Activated naive CD4-positive, alpha-beta T cell treated with anti-CD3 and anti-CD28 coated beads, Interleukin-2, amount 50 U/mL, for 72 hours (primary cell): ENCODE measurements at places on chromosomes 16 and 17. TPM values are rescaled to one million over a fixed set of nuclear protein-coding genes. Genes with fewer than 3 reads are reported as not detected.

GRCh38 chr16:60810250-60810649 lies 1226.0 kb downstream of the CDH8 start:
- no peak for DNase-seq

Gene SLC6A2
- not detected for total RNA-seq

DNA sequence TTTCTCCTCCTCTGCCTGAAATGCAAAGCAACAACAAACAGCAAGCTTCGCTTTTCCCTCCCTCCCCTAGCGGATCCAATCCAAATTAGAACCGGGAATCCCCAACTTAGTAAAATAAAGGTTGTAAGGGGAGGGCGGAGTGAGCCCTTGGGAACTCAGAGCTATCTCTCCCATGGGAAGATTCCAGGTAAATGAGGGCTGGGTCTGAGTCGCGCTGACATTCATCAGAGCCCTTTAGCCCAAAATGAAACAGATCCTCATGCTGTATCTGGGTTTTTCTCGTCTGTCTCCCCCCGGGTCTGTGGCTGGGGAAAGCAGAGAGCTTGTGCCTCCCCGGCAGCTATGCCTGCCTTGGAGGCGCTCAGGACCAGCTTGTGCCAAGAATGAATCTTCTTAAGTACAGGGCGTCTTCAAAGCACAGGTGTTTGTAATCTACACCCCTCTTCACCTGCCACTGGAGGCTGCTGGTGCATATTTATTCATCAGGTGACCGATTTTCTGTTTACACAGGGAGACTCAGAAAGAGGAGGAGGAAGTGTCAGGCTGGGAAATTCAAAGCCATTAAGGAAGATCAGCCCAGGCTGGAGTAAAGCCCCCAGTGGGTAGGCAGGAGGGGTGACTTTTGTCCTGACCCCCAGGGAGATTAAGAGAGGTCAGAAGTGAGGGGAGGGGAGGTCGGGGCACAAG lies 55.0 kb upstream of the GSE1 start:
- no peak for DNase-seq

GRCh38 chr17:50186661-50187393 lies 14.6 kb downstream of the COL1A1 start:
- DNase-seq = no peak

Gene TEX19
- total RNA-seq = 0.41 TPM

Gene NHLRC4
- 0.59 TPM for total RNA-seq

GRCh38 chr16:77500286-77500598 lies 65.4 kb upstream of the ADAMTS18 start:
- DNase-seq = no peak

DNA sequence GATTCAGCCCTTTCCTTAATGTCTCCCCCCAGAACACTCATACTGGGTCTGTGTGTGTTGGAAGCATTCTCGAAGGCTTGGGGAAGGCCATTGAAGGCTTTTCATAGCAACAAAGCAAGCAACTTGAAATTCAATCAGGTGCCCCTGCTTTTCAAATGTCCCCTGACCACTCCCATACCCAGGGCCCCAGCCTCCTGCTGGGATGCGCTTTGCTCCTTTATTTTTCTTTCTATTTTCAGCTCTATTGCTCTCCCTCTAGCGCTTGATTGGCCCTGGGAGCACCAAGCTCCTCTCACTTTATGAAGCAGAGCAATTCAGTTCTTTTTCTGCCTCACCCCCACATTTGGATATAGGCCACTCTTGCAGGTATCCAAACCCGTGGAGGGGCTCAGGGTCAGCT lies 92.0 kb downstream of the WSCD1 start:
- DNase-seq = no peak

Gene TMEM238L
- total RNA-seq = not detected

DNA sequence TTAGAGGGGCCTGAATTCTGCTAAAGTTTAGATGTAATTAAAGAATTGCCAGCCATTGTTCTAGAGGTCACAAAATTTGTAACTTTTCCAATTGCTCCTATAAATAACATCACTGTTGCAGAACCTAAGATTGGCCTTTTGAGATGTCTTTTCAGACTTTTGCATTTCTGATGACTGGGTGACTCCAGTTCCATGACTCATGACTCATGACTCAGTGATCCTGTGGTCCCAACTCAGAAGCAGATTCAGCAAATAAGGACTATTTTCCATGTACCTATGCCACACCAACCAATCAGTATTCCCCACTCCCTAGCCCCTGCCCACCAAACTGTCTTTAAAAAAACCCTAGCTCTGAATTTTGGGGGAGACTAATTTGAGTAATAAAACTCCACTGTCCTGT lies 740.9 kb downstream of the CDH8 start:
- no peak for DNase-seq

DNA sequence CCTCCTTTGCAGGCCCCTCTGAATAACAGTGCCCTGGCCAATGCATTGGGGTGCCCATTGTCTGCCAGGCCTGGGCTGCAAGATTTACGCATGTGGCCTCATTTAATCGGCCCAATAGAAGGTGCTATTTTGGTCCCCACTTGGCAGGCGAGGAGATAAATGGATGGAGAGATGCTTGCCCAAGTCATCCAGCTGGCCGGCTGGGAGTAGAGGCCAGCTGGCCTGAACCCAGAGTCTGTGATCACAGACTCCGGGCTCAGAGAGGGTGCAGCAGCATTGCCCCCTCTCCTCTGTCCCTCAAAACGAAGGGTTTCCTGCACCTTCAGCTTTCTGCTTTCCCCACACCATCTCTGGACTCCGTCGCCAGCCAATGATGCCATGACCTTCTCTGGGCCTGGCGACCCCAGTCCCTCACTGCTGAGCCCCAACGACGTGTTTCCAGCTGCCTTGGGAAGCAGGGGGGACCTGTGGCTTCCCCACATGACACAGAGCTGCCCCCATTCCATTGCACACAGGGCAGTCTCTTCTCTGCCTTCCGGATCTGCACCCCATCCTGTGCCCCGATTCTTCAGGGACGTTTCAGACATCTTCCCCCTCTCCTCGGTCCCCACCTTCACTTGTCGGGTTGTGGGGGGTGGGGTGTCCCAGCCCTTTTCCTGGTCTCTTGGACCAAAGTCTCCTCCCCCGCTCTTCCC lies 3.5 kb upstream of the ADGRG1 start:
- no peak for DNase-seq

Gene HBQ1
- total RNA-seq = 2.1 TPM

- DNase-seq = no peak
Measured at GRCh38 chr17:46736100-46736499, 82.4 kb downstream of the WNT3 start.

Gene ASIC2
- not detected for total RNA-seq

DNA sequence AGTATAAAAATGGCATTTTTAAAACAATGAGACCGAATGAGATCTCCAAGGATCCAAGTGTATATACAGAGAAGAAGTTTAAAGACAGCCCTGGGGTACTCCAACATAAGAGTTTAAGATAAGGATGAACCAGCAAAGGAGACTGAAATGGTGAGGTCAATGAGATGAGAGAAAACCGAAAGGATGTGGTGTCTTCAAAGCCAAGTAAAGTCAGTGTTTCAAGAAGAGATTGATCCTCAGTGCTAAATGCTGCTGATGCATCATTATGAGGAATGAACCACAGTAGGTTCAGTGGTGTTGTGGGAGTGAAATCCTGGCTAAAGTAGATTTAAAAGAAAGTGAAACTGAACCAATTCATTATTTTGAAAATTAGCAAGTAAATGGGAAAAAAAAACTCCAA lies 38.1 kb upstream of the NLK start:
- DNase-seq = no peak

Gene NPW
- 4.6 TPM for total RNA-seq

Gene PRKCB
- 89.9 TPM for total RNA-seq

DNA sequence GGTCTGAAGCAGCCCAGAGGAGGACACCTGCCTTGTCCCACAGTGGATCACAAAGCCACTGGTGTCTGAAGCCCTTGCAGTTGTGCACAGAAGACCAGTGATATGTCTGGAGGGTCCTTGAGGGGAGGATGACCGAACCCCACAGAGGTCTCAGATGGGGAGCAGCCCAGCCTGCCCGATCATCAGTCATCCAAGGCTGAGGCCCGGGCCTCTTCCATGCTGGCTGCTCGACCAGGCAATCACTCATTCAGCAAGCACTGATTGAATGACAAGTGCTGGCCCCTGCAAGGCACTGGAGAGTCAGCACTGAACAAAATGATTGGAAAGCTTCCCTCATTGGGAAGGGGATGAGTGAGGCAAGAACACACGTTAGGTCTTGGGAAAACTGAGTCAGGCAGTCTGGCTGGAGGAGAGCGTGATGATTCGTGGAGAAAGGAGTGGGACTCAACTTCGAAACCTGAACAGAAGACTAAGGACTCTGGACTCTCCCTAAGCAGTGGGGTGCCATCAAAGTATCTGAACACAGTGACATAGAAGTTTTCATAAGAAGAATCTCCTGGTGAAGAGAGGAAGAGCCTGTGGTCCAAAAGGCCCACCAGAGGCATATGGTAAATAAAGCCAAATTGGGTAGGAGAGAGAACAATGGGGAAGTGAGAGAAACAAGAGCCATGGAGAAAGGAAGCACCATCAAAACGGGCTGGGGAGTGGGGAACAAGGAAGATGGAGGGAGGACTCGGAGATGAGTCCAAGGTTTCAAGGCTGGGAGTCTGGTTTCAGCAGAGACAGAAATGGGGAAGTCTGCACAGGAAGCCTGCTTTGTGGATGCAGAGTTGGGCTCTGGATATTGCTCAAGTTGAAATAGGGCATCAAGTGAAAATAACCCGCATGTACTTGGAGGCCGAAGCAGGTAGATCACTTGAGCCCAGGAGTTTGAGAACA lies 10.2 kb downstream of the PIK3R5 start:
- no peak for DNase-seq

DNA sequence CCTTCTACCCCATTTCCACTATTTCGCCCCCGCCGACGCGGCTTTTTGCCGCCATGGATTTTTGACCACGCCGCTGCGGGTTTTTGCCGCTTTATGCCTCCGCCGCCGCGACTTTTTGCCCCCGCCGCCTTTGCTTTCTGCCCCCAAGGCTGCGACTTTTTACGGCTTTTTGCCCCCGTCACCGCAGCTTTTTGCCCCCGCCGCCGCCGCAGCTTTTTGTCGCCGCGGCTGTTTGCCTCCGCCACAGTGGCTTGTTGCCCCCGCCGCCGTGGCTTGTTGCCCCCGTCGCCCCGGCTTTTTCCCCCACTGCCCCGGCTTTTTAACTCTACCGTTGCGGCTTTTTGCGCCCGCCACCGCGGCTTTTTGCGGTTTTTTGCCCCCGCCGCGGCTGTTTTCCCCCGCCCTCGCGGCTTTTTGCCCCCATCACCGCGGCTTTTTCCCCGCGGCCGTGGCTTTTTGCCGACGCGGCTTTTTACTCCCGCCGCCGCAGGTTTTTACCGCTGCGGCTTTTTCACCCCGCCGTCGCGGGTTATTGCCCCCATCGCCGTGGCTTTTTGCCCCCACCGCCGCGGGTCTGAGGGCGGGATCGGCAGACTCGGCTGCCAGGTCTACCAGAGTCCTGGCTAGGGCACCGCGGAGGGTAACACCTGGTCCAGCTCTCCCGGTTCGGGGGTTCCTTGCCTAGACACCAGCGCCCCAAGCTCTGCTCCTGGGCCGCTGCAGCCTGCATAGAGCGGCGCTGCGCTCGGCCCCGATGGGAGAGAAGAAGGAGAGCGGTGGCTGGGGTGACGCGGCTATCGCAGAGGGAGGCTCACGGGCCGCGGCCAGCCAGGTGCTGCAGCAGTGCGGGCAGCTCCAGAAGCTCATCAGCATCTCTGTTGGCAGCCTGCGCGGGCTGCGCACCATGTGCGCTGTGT lies 562.7 kb upstream of the WSB1 start:
- no peak for DNase-seq

DNA sequence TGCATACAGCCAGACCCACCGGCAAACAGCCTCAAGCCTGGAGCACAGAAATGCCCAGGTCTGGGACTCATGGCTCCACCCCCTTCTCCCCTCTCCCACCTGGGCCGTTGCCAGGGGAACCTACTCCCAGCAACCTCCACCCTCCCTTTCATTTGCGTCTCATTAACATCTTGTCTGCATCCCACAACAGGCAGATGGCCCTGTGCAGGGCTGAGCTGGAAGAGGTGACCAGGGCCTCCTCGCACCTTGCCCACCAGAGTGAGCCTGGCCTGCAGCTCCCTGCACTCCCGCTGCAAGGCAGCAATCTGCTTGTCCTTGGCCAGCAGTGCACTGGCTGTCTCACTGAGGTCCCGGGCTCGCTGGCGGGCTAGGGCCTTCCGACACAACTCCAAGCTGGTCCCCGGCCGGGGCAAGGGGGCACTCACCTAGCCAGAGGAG lies 3.3 kb downstream of the TSPOAP1 start:
- no peak for DNase-seq

DNA sequence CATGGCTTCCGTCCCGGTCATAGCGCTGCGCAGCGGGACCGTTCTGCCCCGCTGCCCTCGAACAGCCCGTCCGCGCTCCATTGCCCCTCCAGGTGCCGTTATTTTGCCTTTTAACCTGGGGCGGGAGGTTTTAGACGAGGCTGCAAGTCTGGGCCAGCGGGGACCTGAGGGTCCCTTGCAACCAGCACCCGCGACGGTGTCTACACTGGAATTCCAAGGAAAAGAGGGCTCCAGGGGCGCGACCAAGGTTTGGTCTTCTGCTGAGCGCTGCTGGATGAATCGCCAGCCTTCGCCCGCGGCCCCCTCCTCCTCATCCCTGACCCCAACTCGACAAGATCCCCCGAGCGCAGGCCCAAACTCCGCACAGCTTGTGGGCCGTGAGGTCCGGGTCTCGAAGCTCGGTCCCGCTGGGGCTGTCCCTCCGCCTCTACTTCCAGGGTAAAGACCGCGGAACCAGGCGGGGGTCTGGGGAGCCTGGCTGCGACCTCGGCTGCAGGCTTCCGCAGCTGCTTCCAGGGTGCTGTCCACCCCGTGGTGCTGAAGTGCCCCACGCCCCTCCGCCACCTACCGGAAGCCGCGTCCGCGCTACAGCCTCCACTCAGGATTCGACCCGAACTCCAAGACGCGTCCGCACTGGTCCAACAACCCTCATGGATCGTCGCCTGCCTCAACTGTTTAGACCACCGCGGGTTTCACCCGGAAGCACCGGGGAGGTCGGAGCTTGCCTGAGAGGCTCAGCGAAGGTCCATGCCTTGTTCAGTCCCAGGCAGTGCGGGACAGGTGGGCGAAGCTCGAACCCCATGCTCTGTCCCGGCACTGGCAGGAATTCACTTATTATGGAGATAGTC lies 10.1 kb upstream of the CA4 start:
- peak; percentile 72 for DNase-seq

DNA sequence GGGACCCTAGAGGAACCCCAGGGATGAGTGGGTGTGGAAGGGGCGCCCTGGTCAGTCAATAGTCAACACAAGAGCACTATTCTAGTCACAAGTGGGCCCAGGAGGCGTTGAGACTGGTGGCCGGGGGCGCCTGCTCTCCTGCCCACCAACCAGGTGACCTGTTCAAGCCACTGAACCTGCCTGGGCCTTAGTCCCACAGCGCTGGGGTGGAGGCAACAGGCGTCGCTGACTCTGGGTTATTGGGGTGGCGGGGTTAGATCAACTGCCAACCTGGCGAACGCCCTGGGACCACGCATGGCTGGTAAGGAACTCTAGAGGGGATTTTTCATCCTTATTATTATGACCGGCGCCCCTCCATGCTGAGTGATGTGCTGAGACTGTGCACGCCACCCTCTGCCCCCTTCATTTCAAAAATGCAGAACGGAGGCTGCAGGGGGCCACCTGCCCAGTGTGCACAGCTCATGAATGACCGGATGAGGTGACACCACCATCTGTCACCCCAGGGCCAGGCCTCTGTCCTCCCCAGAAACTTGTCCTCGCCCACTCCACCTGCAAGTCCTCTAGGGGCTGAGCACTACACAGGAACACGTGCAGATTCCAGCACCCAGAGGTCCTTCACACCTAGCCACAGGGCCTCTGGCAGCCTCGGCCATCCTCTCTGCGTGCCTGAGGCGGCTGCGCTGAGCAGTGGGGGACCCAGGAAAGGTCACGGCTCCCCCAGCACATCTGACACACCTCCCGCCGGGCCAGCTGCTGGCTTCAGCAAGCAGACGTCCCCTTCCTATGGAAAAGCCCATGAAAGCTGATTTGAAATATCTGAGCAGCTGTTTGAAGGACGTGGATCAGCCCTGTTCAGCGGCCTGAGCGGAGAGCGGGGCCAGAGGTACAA lies 51.6 kb upstream of the DNAH17 start:
- no peak for DNase-seq

Gene FBF1
- total RNA-seq = 13.3 TPM
